EH (cell line): ENCODE measurements at places on chromosomes 7 and 10.

- DNase-seq: no peak
Observed at GRCh38 chr7:150450491-150451001, at the start of gene GIMAP8. Gene GIMAP8 (plus strand): TSS chr7:150450630. CDS start chr7:150466699, 16,069 bp downstream.

DNA sequence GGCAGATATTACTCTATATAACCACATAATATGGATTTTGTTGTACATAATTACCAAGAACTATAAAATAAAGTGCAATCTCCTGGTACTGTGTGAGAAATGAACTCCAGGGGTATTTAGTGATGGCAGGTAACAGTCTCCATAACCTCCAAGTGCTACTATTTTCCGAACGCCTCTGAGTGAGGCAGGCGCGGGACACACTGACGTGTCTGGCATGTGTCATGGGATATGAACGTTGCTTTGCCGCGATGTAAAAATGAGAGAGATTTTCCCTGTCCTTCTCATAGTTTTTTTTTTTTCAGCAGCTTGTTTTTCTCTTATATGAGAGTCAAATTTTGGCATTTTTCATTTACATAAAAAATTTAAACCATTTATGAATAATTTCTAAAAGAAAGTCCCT, 3.6 kb downstream of the ADARB2 start:
- DNase-seq: no peak

DNA sequence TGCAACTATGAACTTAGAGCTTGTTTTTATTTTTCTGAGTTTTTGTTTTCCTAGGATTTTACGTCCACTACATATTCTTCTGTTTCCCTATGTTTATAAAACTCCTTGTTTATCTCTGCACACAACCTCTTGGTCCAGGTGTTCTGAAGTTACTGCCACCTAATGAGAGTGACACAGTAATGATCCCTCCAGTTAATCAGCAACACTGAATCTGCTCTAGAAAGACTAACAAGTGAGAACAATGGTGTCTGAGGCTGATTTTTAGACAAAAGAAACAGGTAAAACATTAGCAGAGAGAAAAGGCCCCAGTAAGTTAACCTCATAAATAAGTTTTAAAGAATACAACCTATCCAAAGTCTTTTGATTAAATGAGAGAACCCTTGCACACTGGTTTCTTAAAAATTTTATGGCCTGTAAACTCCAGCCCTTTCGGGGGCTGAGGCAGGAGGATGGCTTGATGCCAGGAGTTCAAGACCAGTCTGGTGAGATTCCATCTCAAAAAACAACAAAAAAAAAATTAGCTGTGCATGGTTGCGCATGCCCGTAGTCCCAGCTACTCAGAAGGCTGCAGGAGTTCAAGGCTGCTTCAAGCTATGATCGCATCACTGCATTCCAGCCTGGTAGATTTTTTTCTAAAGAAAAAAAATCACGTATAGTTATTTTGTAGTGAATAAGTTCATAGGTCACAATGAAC, 397.6 kb downstream of the MAGI2 start:
- peak; percentile 35 for DNase-seq

- DNase-seq: peak; percentile 54
Observed at GRCh38 chr10:32190890-32191491, 134.8 kb upstream of the KIF5B start.

- peak; percentile 52 for DNase-seq
Observed at GRCh38 chr7:77940647-77941046, 142.1 kb downstream of the PHTF2 start.

DNA sequence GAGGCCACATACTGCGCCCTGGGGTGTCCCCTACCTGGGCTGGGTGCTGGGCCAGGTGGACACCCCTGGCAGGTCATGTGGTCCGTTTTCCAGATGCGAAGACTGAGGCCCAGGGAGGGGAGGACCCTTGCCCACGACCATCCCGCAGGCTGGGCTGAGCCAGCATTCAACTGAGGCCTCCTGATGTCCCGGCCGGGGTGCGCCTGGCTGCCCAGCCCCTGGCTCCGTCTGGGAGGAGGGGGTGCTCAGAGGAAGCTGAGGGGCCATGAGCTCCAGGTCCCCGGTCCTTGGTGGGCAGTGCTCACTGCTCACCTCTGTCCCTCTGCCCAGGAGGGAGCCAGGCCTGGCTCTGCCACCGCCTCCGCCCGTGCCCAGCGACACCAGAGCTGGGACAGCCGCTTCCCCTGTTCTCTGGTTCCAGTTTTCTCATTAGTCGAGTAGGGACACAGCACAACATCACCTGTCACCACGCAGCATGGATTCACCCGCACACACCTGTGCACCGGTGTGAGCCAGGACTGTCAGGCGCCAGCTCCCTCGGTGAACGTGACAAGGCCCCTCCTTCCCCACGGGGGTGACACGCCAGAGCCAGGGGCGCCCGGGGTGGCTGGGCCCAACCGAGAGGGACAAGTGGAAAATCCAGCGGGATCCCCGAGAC, 139.7 kb downstream of the ELFN1 start:
- no peak for DNase-seq

GRCh38 chr7:69912846-69913245, 314.6 kb downstream of the AUTS2 start:
- DNase-seq: no peak

- DNase-seq: peak; percentile 33
Observed at GRCh38 chr7:80508440-80508839, 3.4 kb downstream of the GNAT3 start.

DNA sequence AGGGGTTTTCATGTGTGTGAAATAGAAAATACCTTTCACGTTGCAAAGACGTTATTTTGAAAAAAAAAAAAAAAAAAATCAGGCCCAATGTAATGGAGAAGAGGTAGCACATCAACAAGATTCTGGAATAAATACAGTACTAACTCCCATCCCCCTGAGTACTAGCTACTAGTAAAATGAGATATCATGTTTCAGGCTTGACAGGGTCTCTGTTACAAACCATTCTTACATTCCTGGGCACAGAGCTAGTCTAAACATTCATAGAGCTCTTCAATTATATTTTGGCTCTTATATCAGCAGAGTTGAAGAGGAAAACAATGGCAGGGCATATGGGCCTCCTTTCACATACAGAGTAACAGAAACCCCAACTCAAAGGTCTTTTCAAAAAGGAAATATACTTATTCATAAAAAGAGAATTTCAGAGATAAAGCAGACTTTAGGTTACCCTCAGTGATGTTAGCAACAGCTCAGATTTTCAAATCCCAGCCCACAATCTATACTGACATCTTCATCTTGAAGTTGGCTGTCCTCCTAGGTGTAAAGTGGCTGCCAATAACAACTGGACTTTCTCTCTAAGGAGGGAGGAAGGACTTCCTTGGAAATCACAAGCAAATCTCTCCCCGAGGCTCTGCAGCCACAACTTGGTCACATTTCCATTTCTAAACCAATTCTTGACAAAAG, 18.6 kb downstream of the C7orf33 start:
- DNase-seq: no peak
